Suppressor macrophage treated with lipopolysaccharide for 1 hour (primary cell): ENCODE measurements at places on chromosomes 7 and 10.

DNA sequence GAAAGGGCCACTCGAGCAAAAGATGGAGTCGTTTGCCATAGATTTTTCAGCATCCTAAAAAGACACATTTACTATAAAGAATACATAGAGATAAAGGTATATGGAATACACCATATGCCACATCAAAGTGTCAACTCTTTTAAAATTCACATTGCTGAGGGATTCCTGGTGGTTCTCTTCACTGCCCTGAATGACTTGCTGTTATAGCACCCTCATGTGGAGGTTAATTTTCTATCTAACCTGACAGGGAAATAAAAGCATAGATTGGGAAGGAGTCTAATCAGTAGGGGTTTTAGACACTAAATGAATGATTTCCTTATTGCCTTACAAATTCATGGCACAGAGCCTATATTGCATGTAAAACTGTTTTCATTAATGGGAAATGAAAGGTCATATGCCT is 25.9 kb downstream of the DNAH11 start:
- peak; percentile 22 for DNase-seq

GRCh38 chr7:99040104-99040958 is 103.6 kb downstream of the SMURF1 start:
- peak; percentile 86 for DNase-seq

DNA sequence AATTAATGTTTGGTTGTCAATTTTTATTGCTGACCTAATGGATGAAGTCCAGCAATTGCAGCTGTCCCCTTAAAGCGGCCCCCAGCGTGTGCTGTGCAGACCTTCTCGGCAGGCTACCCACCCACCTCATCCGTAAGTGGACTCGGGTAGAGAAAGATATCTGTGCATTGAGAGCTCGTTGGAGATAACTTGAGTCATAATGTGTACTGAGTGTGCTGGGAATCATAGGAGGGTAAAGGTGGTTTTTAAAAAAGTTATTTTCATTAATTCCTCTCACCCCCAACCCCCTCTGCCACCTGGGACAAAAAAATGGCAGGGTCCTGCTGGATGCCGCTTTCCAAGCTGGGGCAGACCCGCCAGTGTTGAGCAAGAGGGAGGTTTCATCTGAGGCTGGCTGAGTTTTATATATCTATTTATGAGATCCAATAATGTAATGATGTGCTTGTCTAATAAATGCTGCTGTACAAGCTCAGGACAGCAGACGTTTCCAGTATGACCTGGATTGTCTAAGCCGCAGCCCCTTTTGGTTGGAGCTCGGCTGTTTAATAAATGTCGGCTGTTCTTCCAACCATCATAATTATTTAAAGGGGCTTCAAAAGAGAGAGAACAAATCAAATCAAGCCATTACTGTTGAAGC is 119.1 kb downstream of the NKX6-2 start:
- no peak for DNase-seq

DNA sequence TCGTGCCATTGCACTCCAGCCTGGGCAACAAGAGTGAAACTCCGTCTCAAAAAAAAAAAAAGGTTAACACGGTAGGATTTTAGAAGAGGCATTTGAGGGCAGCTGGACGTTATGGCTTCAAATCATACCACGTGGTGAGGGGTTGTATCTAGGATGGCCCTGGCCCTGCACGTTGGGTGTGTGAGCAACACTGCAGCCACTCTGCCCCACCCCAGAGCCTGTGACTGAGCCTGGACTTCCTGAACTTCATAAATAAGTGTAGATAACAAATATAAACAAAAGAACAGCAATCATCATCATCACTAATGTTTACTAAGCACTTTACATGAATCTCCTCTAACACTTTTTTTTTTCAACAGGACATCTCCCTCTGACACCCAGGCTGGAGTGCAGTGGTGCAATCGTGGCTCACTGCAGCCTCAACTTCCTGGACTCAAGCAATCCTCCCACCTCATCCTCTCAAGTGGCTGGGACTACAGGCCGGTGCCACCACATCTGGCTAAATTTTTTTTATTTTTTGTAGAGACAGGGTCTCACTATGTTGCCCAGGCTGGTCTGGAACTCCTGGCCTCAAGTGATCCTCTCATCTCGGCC is 169.5 kb upstream of the FRMD4A start:
- DNase-seq = peak; percentile 49

GRCh38 chr10:24519950-24520349 is 203.7 kb downstream of the ARHGAP21 start:
- DNase-seq = no peak

DNA sequence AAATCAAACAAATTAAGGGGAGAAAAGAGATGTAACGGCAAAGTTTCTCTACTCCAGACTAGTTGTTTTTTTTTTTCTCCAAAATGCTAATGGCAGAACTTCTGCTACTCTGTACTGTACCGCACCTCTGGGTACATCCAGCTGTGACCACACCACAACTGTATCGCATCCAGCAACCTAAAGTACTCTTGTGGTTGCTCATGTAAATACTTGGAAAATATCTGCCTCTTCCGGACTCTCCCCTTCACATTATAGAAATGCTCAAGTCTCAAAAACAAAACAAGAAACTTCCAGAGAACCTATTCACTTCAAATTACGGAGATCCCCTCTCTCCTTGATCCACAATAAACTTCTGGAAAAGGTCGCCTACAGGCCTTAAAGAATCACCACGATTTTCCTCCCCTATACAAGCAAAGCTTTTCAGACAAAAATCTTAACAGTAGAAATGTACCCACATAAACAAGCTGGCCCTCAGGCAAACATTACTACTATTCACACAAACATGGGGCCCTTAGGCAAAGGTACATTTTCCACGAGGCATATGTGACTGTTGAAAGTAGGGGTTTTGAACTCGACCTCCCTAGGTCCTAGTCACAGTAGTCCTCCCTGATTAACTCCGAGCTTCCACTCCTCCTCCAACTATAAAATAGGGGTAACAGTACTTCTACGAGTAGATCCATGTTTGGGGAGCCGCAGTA is 222.9 kb upstream of the MKLN1 start:
- DNase-seq = no peak

- DNase-seq = no peak
Measured at GRCh38 chr10:44306762-44307161, 78.1 kb downstream of the CXCL12 start.

GRCh38 chr7:43658718-43659548 is 70.4 kb downstream of the COA1 start:
- no peak for DNase-seq

GRCh38 chr7:101216860-101217387 is 457 bp downstream of the PLOD3 start:
- DNase-seq = no peak
